ENCODE measurements at places on chromosomes 7 and 10. TPM values are rescaled to one million over a fixed set of nuclear protein-coding genes. Genes with fewer than 3 reads are reported as not detected.

ITIH5 gene
- total RNA-seq: 0.09 TPM

DNA sequence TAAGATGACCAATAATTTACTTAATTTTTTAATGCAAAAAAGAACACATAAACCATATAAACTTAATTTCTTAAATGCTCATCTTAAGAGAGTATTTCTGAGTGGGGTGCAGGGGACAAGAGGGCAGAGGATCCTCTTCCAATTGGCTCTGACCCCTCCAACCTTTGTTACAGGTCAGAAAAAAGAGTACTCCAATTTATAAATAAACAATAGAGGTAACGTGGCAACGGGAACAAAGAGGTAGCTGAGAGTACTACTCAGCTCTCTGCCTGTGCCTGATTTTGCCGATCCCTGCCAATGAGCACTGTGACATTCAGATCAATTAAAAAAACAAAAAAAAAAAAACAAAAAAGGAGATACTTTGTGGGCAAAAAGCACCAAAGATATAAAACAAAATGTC is 307.9 kb downstream of the PARD3 start:
- DNase-seq: no peak

GRCh38 chr7:137501562-137501961 is 158.0 kb upstream of the PTN start:
- DNase-seq: no peak

- DNase-seq: no peak
These were observed 96.1 kb upstream of the PPP2R2D start for GRCh38 chr10:131804551-131805295.

DNA sequence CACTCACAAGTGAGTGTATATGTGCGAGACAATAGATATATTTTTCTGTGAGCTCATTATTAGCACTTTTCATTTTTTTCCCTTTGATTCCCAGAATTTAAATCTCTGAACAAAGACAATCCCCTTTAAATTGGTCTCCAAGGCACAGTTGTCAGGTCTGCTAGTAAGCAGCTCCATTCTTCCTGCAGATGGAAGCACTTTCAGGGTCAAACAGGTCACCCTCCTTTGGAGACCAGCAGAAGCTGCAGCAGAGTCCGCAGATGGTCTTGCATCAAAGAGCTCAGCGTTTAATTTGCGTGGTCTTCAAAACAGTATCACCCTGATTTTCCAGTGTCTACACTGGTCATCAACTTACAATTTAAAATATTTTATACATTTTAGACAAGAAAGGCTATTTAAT is 543.8 kb downstream of the ARL4A start:
- no peak for DNase-seq

DNA sequence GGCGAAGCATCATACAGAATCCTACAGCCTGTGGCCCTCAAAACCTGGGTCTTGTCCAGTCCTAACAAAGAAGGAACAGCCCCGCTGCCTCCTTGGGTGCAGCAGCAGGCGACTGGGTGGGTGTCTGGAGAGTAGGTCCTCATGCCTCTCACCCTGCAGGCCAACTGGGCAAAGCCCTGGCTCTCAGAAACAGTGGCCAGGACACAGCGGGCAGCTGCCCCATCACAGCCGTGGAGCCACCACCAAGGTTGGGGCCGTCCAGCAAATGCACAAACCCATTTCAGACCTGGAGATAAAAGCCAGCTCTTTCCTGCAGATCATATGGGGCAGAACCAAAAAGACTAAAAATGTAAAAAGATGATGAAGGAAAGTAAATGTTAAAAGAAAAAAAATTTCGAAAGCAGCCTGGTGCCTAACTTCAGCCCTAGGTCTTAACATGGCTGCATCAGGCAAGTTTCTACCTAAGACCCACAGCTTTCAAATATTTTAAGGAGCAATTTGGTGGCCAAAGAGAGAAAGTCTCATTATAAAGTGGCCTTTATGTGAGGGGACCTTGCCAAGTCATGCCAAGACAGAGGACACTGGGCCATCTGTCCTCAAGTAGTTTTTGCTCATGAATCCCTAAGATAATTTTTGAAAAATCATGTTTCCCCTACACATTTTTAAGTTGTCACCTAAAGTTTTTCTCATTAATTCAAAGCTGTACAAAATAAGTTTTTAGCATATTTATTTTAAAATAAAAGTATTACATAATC is 142.1 kb downstream of the PAXIP1 start:
- no peak for DNase-seq

Measured in fibroblast of the aortic adventitia (primary cell).